ENCODE measurements at places on chromosomes 4 and X. TPM values are rescaled to one million over a fixed set of nuclear protein-coding genes. Genes with fewer than 3 reads are reported as not detected.

TLR6 gene
- 12.4 TPM for total RNA-seq

GRCh38 chr4:168864821-168865541 lies 145.1 kb downstream of the CBR4 start:
- no peak for DNase-seq

DNA sequence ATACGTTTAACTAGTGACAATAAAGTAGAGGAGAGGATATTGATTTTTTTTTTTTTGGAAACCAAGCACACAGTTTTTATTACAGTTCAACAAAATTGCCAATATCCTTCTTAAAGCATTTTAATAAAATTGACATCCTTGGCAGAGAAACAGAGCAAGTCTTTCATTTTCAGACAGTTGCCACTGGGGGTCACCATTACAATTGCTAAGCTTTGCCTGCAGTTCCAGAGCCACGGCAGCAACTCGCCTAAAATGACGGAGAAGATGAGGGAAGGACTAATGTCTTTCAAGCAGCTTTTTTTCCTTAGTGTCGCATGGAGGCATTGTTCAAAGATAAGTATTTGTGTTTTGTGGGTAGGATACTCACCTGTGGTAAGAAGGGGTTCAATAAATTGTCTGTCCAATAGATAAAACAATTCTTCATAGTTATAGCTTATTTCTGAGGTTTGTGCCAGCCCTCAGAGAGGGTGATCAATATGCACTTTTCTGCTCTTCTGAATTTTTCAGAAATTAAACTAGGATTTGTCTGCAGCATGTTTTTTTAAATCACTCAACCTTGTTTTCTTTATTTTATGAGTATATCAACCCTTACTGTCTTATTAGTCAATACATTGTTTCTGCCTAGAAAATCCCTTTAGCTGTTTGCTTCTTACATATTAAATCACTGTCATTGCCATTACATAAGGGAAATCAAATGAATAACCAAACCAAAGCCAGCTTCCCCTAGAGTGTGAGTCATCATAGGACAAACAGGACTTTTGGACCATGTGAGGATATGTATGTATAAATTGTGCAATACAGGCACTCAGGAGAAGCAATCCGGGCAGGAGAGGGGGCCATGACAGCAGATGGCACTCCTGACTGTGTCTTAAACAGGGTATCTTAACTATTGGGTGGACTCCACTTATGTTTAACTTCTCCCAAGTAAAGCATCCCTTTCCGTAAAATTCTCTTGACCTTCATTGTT lies 508.1 kb upstream of the ARX start:
- no peak for DNase-seq

DNA sequence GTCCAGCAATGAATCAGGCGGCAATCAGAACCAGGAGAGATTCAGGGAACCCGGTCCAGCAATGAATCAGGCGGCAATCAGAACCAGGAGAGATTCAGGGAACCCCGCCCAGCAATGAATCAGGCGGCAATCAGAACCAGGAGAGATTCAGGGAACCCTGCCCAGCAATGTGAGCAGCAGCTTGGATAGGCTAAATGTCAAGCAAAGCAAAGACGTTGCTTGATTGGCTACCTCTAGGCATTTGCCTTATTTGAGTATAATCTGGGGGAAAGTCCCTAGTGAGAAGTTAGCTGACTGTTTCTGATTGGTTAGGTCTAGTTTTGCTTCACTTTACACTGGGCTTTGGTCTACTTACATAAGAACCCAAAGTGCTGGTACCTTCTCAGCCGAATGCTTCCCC lies 1212.2 kb upstream of the TENM3 start:
- no peak for DNase-seq

DTHD1 gene
- total RNA-seq = 8.0 TPM

PASD1 gene
- not detected for total RNA-seq

- DNase-seq = no peak
Measured at GRCh38 chrX:34058005-34058404, 74.1 kb downstream of the FAM47A start.

CNKSR2 gene
- total RNA-seq = 4.6 TPM

ADGRG2 gene
- 1.1 TPM for total RNA-seq

FOXR2 gene
- not detected for total RNA-seq

- no peak for DNase-seq
Measured at GRCh38 chr4:5870701-5871100, 22.2 kb downstream of the CRMP1 start.

TLR3 gene
- 26.8 TPM for total RNA-seq

SMIM10L2A gene
- 1.7 TPM for total RNA-seq

MEPE gene
- not detected for total RNA-seq
